Effector CD8-positive, alpha-beta T cell (primary cell): ENCODE measurements at places on chromosomes 6 and 20.
A peak's percentile ranks its signal among the peaks of the same experiment; 100 is the strongest.

- DNase-seq = no peak
These were observed 53.2 kb downstream of the RAMACL start for GRCh38 chr6:166533205-166533824.

- DNase-seq = no peak
These were observed 28.9 kb downstream of the FUCA2 start for GRCh38 chr6:143482593-143482992.

DNA sequence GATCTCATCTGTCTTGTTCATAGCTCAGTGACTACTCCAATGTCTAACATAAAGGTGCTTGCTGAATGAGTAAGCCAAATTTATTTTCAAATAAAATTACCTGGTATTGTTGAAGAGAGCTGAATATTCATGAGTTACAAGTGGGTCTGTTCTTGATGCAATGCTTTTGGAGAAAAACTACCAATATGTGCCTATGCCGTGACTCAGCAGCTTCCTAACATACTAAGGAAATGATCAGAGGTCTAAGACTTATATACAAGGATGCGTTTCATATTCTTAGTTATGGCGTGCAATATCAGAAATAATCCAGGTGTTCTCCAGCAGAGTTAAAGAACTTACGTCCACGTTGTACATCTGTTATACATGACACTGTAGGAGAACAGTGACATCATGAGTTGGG is 5.1 kb downstream of the FAM120B start:
- DNase-seq = no peak

GRCh38 chr20:8007490-8007889 is 12.1 kb downstream of the TMX4 start:
- DNase-seq = no peak

GRCh38 chr20:4025679-4026078 is 10.3 kb upstream of the RNF24 start:
- no peak for DNase-seq

GRCh38 chr6:158439255-158439654 is 120.6 kb upstream of the TMEM181 start:
- no peak for DNase-seq

GRCh38 chr6:27547157-27548075 is 74.5 kb upstream of the ZNF184 start:
- no peak for DNase-seq

- DNase-seq = peak; percentile 26
These were observed 645 bp downstream of the REV3L start for GRCh38 chr6:111482188-111482958.

DNA sequence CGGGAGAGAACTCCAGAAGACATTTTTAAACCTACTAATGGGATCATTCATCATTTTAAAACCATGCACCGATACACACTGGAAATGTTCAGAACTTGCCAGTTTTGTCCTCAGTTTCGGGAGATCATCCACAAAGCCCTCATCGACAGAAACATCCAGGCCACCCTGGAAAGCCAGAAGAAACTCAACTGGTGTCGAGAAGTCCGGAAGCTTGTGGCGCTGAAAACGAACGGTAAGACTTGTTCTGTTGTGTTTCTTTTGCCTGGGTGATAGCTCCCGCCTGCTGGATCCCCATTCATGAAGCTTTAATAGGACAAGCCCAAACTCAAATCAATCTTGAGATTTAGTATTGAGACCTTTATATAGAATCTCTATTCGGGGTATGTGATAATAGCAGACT is 4.2 kb downstream of the TNFAIP3 start:
- no peak for DNase-seq

DNA sequence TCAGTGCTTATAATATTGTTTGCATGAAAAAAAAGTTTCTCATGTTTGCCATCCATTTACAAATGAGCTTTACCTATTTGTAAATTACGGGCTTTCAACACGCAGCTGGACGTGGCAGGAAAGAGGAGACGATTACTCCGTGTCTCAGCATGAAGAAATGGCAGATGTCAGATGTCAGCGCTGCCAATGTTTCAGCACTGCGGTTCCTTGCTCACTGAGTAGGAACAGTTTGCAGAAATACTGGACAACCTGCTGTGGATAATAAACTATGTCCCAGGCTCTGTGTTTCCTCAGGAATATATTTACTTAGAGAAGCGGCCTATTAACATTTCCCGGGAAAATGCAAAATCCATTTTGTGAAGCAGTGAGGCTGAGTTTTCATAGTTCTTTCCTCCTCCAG is 22.7 kb downstream of the RAMACL start:
- DNase-seq = no peak

DNA sequence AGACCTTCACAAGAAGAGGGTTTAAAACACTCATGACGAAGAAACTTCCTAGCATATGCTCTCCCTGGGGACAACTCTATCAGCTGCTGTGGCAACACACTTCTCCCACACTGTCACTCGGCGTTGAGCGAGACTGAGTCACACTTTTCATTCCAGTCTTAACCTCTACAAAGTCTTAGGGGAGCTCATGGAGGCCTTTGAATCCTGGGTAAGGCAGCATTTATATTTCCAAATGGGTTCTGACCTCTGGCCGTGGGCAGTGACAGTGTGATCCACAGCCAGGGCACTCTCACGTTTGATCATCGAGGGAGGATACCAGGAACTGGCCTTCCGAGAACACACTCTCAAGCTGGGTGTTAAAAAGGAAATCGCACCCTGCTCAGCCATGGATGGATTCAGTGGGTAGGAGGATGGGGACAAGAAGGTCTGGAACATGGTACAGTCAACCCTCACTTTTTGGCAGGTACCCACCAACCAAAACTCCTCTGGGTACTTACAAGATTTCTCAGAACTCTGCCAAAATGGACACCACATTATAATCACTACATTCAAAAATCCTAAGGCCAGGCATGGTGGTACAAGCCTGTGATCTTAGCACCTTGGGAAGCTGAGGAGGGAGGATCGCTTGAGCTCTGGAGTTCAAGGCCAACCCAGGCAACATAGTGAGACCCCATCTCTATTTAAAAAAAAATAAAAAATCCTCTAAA is 19.6 kb downstream of the RRBP1 start:
- no peak for DNase-seq

DNA sequence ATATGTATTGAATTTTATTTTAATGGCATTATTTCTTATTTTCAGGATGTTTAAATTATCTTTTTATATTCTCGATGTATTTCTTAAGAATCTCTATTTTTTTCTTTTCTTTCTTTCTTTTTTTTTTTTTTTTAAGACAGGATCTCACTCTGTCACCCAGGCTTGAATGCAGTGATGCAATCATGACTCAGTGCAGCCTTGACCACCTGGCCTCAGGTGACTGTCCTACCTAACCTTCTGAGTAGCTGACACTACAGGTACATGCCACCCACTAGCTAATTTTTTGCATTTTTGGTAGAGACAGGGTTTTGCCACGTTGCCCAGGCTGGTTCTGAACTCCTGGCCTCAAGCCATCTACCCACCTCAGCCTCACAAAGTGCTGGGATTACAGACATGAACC is 143.8 kb upstream of the LAMA2 start:
- DNase-seq = no peak
